Stimulated activated effector memory CD8-positive, alpha-beta T cell treated with anti-CD3 and anti-CD28 coated beads, Interleukin-12 subunit alpha, Interleukin-12 subunit beta, amount 100 ng/mL, for 72 hours (primary cell): ENCODE measurements at places on chromosomes 16 and 17.
A peak's percentile ranks its signal among the peaks of the same experiment; 100 is the strongest.

DNA sequence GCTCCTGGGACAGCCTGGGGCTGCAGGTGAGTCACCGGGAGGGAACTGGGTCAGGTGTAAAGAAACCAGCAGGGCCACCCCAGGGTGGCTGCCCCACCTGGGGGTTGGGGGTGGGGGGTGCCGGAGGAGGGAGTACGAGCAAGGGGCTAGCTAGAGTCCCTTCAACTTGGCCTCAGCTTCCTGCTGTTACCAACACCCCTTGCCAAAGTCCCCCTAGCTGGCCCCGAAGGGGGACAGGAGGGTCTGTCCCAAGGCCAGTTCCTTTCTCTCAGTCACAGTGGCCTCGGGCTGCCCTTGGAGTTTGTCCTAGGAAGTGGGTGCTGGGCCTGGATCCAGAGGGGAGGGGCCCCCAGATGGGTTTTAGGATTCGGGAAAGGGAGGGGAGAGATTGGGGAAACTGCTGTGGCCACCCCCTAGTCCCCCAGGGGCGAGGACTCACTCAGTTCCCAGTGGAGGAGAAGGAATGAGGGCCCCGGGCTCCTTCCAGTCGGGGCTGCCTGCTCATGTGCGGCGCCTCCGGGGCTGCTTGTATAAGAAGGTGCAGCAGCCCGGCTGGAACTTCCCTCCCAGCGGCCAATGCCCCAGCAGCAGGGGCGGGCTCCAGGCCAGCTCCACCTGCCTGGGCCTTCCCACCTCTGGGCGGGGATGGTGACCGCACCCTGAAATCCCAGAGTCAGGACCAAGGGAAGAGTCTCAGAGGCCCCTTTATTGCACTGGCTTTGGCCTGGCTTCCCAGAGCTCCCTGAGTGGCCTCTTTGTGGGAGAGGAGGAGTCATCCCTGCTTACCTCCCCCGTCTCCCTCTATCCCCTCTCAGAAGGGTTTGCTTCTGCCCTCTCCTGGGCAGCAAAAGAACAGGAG is 7.3 kb downstream of the ARHGAP27 start:
- DNase-seq, result no peak

- DNase-seq, result no peak
Observed at GRCh38 chr17:2023256-2023655, 1.9 kb downstream of the RTN4RL1 start.

- DNase-seq, result peak; percentile 73
Observed at GRCh38 chr16:67447508-67448076, 16.7 kb downstream of the HSD11B2 start.

- DNase-seq, result no peak
Observed at GRCh38 chr17:44170499-44171201, at the start of gene ASB16. Gene ASB16 (plus strand): TSS chr17:44170704. CDS start chr17:44170790, 86 bp downstream.

- no peak for DNase-seq
Observed at GRCh38 chr16:4682616-4683254, 10.6 kb upstream of the NUDT16L1 start.

- no peak for DNase-seq
Observed at GRCh38 chr17:40167685-40168261, 9.5 kb upstream of the RAPGEFL1 start.

GRCh38 chr16:57999971-58000705 is at the start of gene ZNF319:
Gene ZNF319 (minus strand): TSS chr16:58000672. CDS start chr16:57998265, 2,407 bp downstream.
- DNase-seq, result peak; percentile 71

DNA sequence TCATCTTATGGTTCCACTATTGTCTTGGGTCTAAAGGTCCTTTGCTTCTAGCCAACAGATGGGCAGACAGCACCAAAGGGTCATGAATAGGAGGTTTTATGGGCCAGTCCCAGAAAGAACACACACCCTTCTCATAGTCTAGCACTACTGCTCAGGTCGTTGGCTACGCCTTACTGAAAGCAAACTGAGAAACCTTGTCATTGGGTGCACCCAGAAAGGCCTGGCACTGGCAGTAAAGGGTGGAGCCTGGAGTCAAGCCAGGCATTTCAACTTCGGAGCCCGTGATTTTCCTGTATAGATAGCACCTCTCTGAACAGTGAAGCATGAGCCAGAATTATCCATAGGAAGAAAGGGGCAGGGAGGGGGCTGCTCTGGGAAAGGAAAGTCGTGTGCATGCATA is 74.9 kb downstream of the VAT1L start:
- no peak for DNase-seq

GRCh38 chr16:30837904-30838303 is 50.9 kb upstream of the ZNF629 start:
- DNase-seq, result no peak

DNA sequence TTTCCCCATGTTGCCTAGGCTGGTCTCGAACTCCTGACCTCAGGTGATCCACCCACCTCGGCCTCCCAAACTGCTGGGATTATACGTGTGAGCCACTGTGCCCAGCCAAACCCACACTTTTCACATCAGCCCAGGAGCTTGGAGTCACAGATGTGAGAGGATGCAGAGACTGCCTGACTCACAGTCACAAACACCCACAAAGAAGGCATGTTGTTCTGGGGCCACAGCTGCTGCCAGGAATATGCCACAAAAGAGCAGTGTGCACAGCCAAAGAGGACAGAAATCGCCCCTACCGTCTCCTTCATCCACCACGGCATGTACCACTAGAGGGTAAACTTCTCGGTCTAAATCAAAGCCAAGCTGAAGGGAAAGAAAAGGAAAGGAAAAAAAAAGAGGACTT is 25.1 kb upstream of the FOXJ1 start:
- DNase-seq, result no peak
